ENCODE measurements at places on chromosomes 6 and 20.

- peak; percentile 6 for DNase-seq
Measured at GRCh38 chr20:59005523-59006166, 1.4 kb downstream of the CTSZ start.

DNA sequence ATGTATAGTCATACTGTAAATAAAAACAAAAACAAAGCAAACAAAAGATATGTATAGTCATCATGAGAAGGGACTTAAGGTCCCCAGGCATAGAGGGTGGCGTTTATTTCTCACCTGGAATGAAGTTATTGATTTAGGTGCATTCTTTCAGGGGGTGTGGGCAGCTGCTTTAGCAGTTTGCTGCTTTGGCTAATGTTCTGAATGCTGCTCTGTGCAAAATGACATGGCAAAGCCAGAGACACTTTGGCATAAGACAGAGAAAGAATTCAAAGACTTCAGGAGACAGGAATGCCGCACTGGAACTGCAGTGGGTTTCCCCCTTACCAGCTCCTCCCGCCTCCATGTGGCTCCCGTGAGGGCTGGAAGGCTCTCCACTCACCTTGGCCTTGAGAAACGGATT lies 36.4 kb upstream of the NELFCD start:
- DNase-seq: no peak

DNA sequence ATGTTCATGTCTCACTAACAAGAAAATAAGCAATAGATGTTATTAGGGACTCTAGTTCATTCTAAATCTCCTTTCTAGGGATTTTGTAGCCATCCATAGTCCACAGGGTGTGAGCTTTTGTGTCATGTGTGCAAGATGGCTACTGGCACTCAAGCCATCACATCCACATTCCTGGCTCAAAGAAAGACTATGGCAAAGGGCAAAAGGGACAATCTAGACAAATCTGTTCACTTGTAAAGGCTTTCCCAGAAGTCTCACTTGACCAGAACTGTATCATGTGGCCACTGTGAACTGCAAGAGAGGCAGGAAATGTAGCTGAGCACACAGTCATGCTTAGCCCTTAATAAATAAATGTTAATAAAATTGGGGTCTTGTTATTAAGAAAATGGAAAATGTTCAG lies 212.6 kb upstream of the EXOC2 start:
- DNase-seq: no peak

DNA sequence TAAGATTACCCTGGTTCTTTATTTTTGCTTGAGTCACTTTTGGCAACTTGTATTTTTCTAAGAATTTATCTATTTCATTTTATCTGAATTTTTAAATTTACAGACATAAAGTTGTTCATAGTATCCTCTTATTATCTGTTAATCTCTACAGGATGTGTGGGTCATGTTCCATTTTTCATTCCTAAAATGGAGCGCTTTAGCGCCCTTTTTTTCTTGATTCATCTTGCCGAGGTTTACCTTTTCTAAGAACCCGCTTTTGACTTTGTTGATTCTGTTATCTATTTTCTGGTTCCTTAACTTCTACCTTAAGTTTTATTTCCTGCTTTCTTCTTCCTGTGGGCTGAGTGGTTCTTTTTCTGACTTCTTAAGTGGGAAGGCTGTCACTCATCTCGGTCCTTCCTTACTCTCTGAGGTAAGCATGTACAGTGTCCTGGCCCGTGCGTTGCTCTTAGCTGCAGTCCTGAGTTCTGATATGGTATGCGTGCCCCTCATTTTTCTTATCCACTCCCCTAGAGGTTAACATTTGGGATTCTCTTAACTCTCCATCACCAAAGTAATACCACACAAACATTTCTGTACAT lies 399.8 kb downstream of the CDC5L start:
- DNase-seq: no peak

GRCh38 chr6:169371344-169372127 lies 117.9 kb upstream of the THBS2 start:
- DNase-seq: no peak

GRCh38 chr6:34316431-34317171 lies 67.8 kb upstream of the SMIM29 start:
- no peak for DNase-seq

DNA sequence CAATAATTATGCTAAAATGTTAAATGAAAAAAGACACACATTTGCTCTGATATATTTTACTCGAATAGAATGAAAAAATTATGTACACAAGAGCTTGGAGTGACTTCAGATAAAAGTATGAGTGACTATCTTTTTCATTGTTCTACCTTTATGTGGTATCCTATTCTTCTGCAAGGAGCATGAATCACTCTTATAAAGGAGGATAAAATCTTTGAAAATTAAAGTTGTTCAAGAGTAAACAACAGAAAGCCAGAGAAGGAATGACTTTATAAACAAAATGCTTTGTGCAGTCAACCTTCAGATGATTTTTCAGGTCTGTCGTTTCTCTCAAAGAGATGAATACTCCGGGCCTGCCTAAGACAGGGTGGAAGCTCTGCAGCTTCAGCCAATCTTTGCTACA lies 215.3 kb downstream of the FOXA2 start:
- no peak for DNase-seq

- DNase-seq: peak; percentile 47
Measured at GRCh38 chr6:156777577-156778453, 637 bp downstream of the ARID1B start.

- no peak for DNase-seq
Measured at GRCh38 chr20:64110411-64111068, 3.2 kb upstream of the NPBWR2 start.

GRCh38 chr6:35473850-35474130 lies 5.6 kb downstream of the RPL10A start:
- no peak for DNase-seq

GRCh38 chr20:49115564-49115963 lies 69.5 kb downstream of the CSE1L start:
- no peak for DNase-seq

DNA sequence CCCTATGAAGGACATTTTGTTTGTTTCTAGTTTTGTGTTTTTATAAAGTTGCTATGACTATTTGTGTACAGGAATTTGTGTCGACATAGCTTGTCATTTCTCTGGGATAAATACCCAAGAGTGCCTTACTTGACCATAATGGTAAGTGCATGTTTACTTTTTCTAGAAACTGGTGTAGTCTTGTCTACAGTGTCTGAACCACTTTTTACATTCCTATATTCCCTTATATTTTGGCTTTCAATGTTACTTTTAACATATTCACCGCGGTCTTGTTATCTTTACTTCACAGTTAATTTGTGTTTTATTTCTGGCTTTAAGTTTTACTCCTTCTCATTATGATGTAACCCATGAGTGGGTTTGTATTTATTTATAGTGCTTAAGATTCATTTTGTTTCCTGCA lies 444.4 kb upstream of the RGS17 start:
- DNase-seq: no peak

DNA sequence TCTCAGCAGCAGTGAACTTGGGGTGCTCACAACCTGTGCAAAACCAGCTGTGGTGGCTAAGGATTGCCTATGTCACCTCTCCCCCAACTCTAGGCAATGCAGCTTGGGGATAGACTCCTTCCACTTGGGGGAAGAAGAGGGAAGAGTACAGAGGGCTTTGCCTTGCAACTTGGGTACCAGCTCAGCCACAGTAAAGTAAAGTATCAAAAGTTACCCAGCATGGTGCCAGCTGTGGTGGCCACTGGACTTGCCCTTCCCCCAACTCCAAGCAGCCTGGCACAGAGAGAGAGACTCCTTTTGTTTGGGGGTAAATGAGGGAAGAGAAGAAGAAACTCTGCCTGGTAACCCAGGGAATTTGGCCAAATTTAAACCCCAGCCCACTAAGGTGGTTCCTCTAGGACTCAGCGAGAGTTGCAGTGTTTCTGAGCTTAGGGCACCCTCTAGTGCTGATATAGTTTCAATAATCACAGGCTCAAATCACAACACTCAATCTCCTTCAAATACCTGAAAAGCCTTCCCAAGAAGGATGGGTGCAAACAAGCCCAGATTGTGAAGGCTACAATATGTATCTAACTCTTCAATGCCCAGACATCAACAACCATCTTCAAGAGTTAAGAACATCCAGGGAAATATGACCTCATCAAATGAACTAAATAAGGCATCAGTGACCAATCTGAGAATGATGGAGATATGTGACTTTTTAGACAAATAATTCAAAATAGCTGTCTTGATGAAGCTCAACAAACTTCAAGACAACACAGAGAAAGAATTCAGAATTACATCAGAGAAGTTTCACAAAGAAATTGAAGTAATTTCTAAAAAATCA lies 7.6 kb upstream of the DEFB129 start:
- DNase-seq: no peak
